ENCODE measurements at places on chromosomes 12 and 14. TPM values are rescaled to one million over a fixed set of nuclear protein-coding genes. Genes with fewer than 3 reads are reported as not detected.
A peak's percentile ranks its signal among the peaks of the same experiment; 100 is the strongest.

TMCC3 gene
- 15.2 TPM for polyA plus RNA-seq

- no peak overlapping the region for H3K27ac ChIP-seq
- no peaks in the 10 kb centered on the region for H3K36me3 ChIP-seq
- peaks cover 2% of the 10 kb centered on the region for H3K27me3 ChIP-seq
Measured at GRCh38 chr12:8493084-8493483, 20.2 kb upstream of the CLEC4D start.

- no peaks in the 10 kb centered on the region for H3K27me3 ChIP-seq
- H3K36me3 ChIP-seq: no peaks in the 10 kb centered on the region
- no peak overlapping the region for H3K4me3 ChIP-seq
- H3K4me1 ChIP-seq: no peaks in the 10 kb centered on the region
- H3K27ac ChIP-seq: no peak overlapping the region
Measured at GRCh38 chr12:98424726-98425401, 90.5 kb upstream of the TMPO start.

- peaks cover 3% of the 10 kb centered on the region for H3K27me3 ChIP-seq
- peak overlapping the region; percentile 75 for H3K4me3 ChIP-seq
- peaks cover 45% of the 10 kb centered on the region for H3K4me1 ChIP-seq
- no peak for DNase-seq
Measured at GRCh38 chr14:101780887-101781239, 19.4 kb downstream of the PPP2R5C start.

BICDL1 gene
- 1.0 TPM for polyA plus RNA-seq

ACTR10 gene
- 111 TPM for polyA plus RNA-seq

DNA sequence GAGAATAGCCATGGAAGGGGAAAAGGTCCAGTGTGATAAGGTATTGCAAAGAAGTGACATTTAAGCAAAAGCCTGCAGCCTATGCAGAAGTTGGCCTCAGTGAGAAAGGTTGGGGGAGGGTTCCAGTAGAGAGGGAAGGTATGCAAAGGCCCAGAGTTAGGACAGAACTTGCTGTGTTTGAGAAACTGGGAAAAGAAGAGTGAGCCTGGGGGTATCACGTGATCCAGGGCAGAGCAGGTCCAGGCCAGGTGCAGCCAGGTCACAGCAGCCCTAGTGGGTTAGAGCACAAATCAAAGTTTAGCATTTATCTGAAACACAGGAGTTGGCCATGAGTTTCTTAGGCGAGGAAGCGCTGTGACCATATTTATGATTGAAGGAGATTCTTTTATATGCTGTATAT lies 1.6 kb downstream of the SERPINA5 start:
- H3K36me3 ChIP-seq: no peaks in the 10 kb centered on the region
- no peak overlapping the region for H3K27ac ChIP-seq
- H3K4me3 ChIP-seq: no peak overlapping the region
- no peaks in the 10 kb centered on the region for H3K4me1 ChIP-seq
- H3K27me3 ChIP-seq: no peaks in the 10 kb centered on the region

GRCh38 chr12:65740873-65741600 lies 83.2 kb upstream of the HMGA2 start:
- peaks cover 17% of the 10 kb centered on the region for H3K27me3 ChIP-seq
- H3K4me3 ChIP-seq: peak overlapping the region; percentile 77
- DNase-seq: peak; percentile 59

CLEC2A gene
- polyA plus RNA-seq: not detected

DNA sequence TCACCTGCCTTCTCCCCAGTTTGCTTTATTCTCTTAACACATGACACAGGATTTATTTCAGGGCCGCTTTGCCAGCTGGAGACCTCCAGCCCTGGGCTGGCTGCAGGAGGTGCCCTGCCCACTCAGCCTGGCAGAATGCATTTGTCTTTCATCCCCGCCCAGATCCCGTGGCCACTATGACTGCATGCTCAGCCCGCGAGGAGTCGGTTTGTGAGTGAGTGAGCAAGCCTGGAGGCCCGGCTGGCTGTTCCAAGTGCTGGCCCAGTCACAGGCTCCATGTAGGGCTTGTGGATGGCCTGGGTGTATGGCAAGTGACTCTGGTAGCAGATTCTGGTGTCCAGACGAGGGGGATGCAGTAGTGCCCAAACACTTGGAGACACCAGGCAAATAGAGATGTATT lies 2.1 kb downstream of the TDP1 start:
- H3K27ac ChIP-seq: peak overlapping the region; percentile 97
- H3K4me1 ChIP-seq: peaks cover 83% of the 10 kb centered on the region
- no peak for DNase-seq
- H3K4me3 ChIP-seq: no peak overlapping the region
- H3K27me3 ChIP-seq: peaks cover 21% of the 10 kb centered on the region
- peaks cover 4% of the 10 kb centered on the region for H3K36me3 ChIP-seq

TAS2R14 gene
- 1.0 TPM for polyA plus RNA-seq
